ENCODE measurements at places on chromosomes 13 and 19.

DNA sequence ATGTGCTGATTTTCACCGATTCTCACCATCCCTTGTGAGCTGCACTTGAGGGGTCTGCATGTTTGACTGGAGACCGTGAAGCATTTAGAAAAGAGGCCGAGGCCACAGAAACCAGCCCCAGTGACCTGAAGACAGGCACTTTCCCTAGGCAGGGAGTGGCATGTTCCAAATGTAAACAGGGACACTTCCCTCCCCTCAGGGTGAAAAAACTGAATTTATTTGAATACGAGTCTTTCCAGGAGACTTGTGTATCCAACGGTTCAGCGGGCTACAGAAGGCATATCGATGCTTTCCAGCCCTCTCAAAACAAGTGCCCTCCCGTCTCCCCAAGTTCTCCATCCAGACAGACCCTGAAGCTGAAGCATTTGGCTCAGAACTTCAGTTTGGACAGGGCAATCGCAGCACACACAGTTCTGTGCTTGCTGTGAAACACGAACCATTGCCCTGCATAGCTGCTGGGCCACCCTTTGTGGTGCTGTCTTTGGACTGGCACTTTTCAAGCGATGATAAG lies 106.1 kb downstream of the ZIC5 start:
- no peak for DNase-seq

DNA sequence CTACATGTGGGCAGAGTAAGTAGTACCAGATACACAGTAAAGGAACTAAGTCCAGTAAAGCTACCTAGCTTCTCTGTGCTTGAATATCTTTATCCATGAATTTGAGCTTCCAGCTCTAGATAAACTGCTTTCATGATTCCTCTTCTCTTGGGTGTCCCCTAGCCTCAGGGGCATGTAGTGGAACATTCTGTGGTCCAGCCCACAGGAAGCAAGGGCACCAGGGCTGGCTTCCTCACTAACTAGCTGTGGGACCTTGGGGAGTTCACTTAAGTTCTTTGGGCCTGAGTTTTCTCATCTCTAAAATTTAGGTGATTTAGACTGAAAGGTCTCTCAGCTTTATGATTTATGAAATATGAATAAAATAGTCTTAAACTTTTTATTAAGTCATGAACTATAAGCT lies 185.7 kb downstream of the KATNAL1 start:
- DNase-seq = no peak

DNA sequence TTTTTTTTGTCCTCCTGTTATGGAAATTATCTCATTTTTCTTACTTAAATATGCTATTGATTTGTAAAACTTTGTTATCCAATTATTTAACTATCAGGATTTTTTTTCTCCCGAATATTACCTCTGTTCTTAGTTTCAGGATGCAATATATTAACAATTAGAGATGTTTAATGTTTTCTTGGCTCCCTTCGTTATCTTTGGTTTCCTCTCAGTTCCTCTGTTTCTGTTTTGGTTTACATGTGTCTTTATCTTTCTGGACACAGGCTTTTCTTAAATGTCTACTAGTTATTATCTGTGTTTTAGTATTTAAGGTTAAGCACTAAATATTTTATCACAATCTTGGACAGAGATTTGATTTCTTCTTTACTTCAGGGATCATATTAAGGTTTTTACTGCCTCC lies 462.2 kb upstream of the SLC10A2 start:
- DNase-seq = no peak

GRCh38 chr13:101323601-101324000 lies 92.7 kb downstream of the NALCN start:
- DNase-seq = no peak
